ENCODE measurements at places on chromosomes 3 and 15. TPM values are rescaled to one million over a fixed set of nuclear protein-coding genes. Genes with fewer than 3 reads are reported as not detected.

- DNase-seq, result no peak
- no peak overlapping the region for H3K4me3 ChIP-seq
- no peak overlapping the region for H3K27ac ChIP-seq
- no peaks in the 10 kb centered on the region for H3K36me3 ChIP-seq
- peaks cover 19% of the 10 kb centered on the region for H3K4me1 ChIP-seq
These were observed 13.3 kb downstream of the PIK3R4 start for GRCh38 chr3:130733236-130733875.

- no peak for DNase-seq
- peaks cover 24% of the 10 kb centered on the region for H3K27me3 ChIP-seq
- no peak overlapping the region for H3K4me3 ChIP-seq
- no peaks in the 10 kb centered on the region for H3K4me1 ChIP-seq
- H3K27ac ChIP-seq, result no peak overlapping the region
These were observed 239.3 kb downstream of the EPHB1 start for GRCh38 chr3:135034291-135034768.

GRCh38 chr3:133901083-133901482, 5.4 kb upstream of the RAB6B start:
- H3K27me3 ChIP-seq, result peaks cover 30% of the 10 kb centered on the region
- no peak for DNase-seq
- H3K27ac ChIP-seq, result no peak overlapping the region
- H3K4me3 ChIP-seq, result no peak overlapping the region
- peaks cover 2% of the 10 kb centered on the region for H3K36me3 ChIP-seq

DNA sequence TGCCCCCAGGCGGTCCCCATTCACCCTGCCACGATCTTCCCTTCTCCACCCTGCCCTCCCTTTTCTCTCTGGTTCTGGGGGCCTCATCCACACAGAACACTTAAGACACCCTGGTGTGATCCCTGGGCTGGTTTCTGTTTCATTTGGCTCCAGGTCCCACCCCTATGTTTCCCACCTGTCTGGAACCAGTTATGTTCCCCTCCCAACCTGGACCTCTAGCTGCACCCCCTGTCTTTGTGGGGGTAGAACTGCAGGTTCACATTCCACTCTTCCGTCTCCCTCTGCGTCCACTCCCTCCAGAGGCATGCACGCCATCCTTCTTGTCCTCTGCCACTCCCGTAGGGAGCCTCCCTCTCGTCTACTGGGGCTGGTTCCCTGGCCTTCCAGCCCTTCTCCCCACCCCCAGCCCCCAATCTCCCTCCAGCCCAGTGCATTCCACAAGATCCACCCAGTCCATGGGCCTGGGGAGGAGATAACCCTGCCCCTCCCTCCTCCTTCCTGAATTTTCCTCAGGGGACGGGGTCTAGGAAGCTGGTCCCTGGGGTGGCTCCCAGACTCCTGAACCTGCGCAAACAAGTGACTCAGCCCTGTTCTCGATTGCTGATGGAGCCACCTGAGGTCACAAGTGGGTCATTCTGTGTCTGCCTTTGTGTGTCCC, 73.8 kb downstream of the ABTB1 start:
- H3K27me3 ChIP-seq, result peaks cover 7% of the 10 kb centered on the region
- H3K27ac ChIP-seq, result no peak overlapping the region
- DNase-seq, result no peak
- no peaks in the 10 kb centered on the region for H3K4me1 ChIP-seq
- no peaks in the 10 kb centered on the region for H3K36me3 ChIP-seq

- no peaks in the 10 kb centered on the region for H3K36me3 ChIP-seq
- DNase-seq, result no peak
- peaks cover 12% of the 10 kb centered on the region for H3K27me3 ChIP-seq
- no peak overlapping the region for H3K27ac ChIP-seq
- no peak overlapping the region for H3K4me3 ChIP-seq
These were observed 27.2 kb downstream of the EPHB3 start for GRCh38 chr3:184588776-184589175.

- no peak overlapping the region for H3K27ac ChIP-seq
- no peaks in the 10 kb centered on the region for H3K27me3 ChIP-seq
These were observed 112.4 kb upstream of the SPATA16 start for GRCh38 chr3:173253471-173253870.

- peaks cover 65% of the 10 kb centered on the region for H3K4me1 ChIP-seq
- no peak overlapping the region for H3K4me3 ChIP-seq
- DNase-seq, result no peak
- peaks cover 14% of the 10 kb centered on the region for H3K36me3 ChIP-seq
- peak overlapping the region; percentile 73 for H3K27ac ChIP-seq
- no peaks in the 10 kb centered on the region for H3K27me3 ChIP-seq
These were observed 6.9 kb downstream of the IQGAP1 start for GRCh38 chr15:90394748-90395442.

DNA sequence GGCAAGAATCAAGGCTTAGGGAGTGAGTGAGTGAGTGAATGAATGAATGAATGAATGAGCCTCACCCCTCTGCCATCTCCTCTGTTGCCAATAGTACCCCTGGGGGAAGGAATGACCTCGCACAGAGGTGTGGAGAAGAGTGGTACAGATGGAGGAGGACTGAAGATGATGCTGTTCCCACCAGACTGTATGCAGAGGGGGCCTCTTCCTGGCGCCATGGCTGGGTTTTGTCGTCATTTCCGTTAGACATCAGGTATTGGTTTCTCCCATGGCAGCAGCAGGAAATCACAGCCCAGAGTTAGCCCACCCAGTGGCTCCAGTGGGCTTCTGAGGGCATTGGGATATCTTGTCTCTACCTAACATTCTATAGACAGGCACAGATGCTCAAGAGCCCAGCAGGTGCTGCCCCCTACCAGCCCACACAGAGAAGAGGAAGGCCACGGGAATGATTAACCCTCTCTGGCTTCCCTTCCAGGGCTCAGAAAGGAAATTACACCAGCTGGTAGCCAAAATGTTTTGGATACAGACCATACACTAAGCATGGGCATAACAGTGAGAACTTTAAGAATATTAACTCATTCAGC, 109.8 kb upstream of the SLC6A11 start:
- H3K4me1 ChIP-seq, result peaks cover 7% of the 10 kb centered on the region
- peak overlapping the region; percentile 24 for H3K4me3 ChIP-seq
- no peaks in the 10 kb centered on the region for H3K36me3 ChIP-seq
- H3K27me3 ChIP-seq, result peaks cover 78% of the 10 kb centered on the region
- H3K27ac ChIP-seq, result no peak overlapping the region

DNA sequence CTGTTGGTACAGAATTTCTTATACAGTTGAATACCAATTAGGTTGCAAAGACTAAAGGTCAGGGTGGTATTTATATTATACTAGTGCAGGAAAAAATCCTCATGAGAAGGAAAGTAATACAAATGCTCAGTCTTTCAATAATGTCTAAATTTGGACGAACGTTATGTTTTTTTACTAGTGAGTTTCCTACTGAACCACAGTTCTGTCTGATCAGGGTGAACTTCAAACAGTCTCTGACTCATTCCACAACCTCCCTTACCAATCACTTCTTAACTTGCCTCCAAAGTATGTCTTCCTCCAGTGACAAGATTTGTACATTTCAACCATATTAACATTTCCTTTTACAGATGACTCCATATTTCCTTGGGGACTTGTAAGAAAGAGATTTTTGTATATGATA, 3.4 kb downstream of the TMEM212 start:
- H3K4me1 ChIP-seq, result no peaks in the 10 kb centered on the region
- no peaks in the 10 kb centered on the region for H3K36me3 ChIP-seq
- H3K27ac ChIP-seq, result no peak overlapping the region
- no peak for DNase-seq

DNA sequence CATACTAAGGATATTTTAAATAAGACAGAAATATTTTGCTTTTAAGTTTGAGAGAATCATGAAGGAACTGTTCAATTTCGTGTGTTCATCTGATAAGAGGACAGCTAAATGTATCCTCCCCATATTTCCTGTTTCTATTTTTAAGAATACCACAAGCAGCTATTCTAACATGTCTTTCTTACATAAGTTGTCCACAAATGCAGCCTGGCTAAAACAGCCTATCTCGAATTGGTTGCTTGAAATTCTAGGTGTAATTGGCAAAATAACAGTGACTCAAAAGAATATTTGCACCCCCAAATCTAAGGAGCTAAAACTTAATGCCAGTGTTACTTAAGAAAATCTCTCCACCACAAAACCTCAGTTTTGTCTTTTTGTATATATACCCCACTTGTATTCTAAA, 35.0 kb downstream of the BTLA start:
- H3K36me3 ChIP-seq, result peaks cover 4% of the 10 kb centered on the region
- H3K4me3 ChIP-seq, result peak overlapping the region; percentile 57
- H3K27ac ChIP-seq, result peak overlapping the region; percentile 85
- H3K4me1 ChIP-seq, result peaks cover 87% of the 10 kb centered on the region
- DNase-seq, result peak; percentile 46
- no peaks in the 10 kb centered on the region for H3K27me3 ChIP-seq

DNA sequence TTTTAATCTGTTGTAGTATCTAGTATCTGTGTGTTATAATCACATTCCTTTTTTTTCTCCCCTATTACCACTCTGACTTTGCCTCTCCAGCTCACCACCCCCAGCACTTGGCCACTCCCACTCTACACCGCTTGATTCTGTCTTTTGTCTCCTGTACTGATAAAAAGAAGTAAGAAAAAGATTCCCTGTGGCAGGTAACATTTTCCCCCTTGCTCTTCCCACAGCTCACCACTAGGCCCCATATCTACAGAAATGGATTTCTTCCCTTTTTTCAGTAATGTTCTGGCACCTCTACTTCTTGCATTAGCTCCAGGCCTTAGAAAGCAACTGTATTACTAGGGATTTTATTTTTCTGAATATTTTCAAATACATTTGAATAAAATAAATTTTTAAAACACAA, 25.6 kb downstream of the KCNH8 start:
- no peaks in the 10 kb centered on the region for H3K4me1 ChIP-seq
- no peak overlapping the region for H3K4me3 ChIP-seq
- no peak overlapping the region for H3K27ac ChIP-seq
- no peaks in the 10 kb centered on the region for H3K36me3 ChIP-seq

GRCh38 chr15:67063689-67064606, 1.5 kb upstream of the SMAD3 start:
- H3K4me3 ChIP-seq, result peak overlapping the region; percentile 82
- no peaks in the 10 kb centered on the region for H3K27me3 ChIP-seq
- H3K4me1 ChIP-seq, result peaks cover 45% of the 10 kb centered on the region
- H3K36me3 ChIP-seq, result no peaks in the 10 kb centered on the region

DNA sequence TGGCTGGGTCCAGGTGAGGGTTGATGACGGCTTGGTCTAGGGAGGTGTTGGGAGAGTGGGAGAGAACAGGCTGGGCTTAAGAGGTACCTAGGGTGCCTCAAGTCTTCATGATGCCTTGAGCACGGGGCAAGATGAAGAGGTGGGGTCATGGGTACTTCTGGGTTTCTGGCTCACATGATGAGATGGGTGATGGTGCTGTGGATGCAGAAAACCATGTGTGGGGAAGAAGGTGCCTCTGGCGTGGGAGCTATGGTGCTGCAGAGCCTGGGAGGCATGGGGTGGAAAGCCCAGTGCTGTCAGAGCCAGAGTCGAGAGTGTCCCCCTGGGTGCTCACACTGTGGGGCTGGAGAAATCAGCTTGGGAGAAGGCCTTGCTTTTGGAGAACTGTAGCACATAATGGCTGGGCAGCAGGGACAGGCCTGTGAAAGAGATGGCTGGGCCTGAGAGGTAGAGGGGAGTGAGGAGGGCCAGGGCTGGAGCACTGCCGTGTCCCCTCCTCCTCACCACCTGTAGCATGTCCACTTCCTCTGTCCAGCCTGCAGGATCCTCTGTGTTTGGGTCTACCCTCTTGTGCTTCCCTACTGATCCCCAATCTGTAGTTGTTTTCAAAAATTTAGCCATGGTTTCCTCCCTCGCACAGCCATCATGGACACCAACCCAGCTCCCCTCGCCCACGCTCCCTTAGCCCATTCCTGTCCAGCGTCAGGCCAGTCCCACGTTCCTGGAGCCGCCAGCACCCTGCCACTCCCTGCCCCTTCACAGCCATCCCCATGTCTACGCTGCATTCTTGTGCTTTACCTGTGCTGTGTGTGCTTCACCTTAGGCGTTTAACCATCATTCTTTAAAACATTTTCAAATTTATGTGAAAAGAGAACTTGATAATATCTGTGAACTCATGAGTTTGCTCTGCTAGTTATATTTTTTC, 132.0 kb downstream of the EEFSEC start:
- H3K27ac ChIP-seq, result peak overlapping the region; percentile 48
- H3K4me3 ChIP-seq, result no peak overlapping the region
- no peak for DNase-seq
- H3K36me3 ChIP-seq, result peaks cover 36% of the 10 kb centered on the region

DNA sequence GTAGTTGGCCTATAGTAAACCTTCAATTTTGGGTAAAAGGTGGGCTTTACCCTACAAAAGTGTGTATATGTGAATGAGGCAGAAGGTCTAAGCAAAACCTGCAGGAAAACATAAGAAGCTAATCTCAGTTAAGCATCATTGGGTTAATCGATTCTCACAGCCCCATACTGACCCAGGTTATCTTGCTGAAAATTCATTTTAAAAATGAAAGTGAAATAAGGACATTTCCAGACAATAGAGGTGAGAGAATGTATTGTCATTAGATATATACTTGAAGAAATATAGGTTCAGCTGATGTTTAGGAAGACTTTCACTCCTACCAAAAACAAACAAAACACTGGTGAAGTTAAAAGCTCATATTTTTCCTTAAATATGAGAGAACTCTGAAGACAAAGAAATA, 85.6 kb downstream of the MCF2L2 start:
- peaks cover 6% of the 10 kb centered on the region for H3K4me1 ChIP-seq
- no peak overlapping the region for H3K27ac ChIP-seq
- no peak for DNase-seq
- H3K27me3 ChIP-seq, result no peaks in the 10 kb centered on the region
- H3K36me3 ChIP-seq, result peaks cover 11% of the 10 kb centered on the region
- no peak overlapping the region for H3K4me3 ChIP-seq

DNA sequence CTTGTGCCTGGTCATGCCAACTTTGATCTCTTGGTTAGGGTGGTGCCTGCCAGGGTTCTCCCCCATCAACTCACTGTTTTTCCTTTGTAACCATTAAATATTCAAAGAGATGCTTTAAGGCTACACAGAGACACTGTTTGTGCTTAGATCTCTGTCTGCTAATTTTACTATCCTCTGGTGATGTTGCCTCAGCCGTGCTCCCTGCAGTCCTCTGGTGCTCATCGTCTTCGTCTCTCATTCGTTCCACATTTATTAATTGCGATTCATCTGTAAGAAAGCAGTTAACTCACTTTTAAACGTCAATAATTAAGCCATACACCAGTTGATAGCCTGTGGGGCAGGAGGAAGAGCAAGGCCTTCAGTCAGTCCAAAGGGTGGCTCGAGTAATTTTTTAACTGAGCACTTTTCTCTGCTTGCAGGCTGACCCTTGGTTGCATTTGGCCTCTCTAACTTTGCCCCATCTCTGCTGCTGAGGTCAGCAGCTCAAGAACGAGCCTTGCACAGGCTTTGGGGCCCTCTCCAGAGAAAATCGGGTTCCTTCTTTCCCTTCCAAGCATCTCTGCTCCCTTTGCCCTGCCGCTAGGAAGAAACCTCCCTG, 62.9 kb downstream of the KLF15 start:
- no peak overlapping the region for H3K27ac ChIP-seq
- peaks cover 33% of the 10 kb centered on the region for H3K27me3 ChIP-seq
- no peak for DNase-seq
- H3K36me3 ChIP-seq, result no peaks in the 10 kb centered on the region
- no peaks in the 10 kb centered on the region for H3K4me1 ChIP-seq

- peaks cover 94% of the 10 kb centered on the region for H3K36me3 ChIP-seq
- no peak overlapping the region for H3K27ac ChIP-seq
- H3K4me3 ChIP-seq, result no peak overlapping the region
- H3K27me3 ChIP-seq, result no peaks in the 10 kb centered on the region
- DNase-seq, result no peak
- peaks cover 40% of the 10 kb centered on the region for H3K4me1 ChIP-seq
These were observed 7.8 kb downstream of the MFSD1 start for GRCh38 chr3:158809642-158810041.

- H3K27me3 ChIP-seq, result peaks cover 49% of the 10 kb centered on the region
- H3K4me1 ChIP-seq, result peaks cover 8% of the 10 kb centered on the region
- DNase-seq, result no peak
- H3K27ac ChIP-seq, result no peak overlapping the region
- peaks cover 18% of the 10 kb centered on the region for H3K36me3 ChIP-seq
These were observed 3.7 kb upstream of the CCK start for GRCh38 chr3:42269647-42270046.

The SLC6A1 gene
- polyA plus RNA-seq, result not detected

The ACOX2 gene
- not detected for polyA plus RNA-seq

The PATL2 gene
- polyA plus RNA-seq, result 21.8 TPM
